BE2C (cell line): ENCODE measurements at places on chromosomes 3 and 15.

DNA sequence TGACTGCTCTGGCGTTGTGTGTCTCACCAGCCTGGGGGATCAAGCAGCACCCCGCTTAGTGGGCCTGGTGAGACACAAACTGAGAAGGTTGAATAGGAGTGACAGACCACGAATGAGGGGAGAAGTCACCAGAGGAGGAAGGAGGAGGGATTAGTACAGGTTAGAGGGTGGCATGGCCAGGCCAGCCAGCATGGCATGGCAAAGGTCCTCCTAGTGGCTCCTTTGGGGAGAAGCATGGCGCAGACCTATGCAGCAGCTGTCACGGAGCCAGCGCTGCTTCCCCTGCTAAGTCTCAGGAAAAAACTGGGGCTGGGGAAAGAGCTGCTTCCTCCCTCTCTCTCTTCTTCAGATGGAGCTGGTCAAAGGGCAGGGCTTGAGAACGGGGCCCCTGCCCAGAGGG lies 48.6 kb downstream of the ZDHHC3 start:
- no peak for DNase-seq

GRCh38 chr15:73305331-73306211 lies 63.2 kb downstream of the HCN4 start:
- peak; percentile 69 for DNase-seq

GRCh38 chr3:119630128-119630879 lies 30.1 kb downstream of the POPDC2 start:
- DNase-seq, result no peak

DNA sequence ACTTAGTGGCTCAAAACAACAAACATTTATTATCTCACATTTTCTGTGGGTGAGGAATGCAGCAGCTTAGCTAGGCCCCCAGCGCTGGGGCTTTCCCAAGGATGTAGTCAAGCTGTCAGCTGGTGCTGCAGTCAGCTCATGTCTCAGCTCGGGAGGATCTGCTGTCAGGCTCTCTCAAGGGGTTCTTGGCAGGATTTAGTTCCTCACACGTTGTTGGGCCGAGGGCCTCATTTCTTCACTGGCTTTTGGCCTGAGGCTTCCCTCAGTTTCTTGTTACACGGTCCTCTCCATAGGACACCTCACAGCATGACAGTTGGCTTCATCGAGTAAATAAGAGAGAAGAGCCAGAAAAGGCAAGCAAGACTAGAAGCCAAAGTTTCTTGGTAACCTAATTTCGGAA lies 13.7 kb upstream of the U2SURP start:
- no peak for DNase-seq

GRCh38 chr15:54564166-54564565 lies 585.9 kb downstream of the UNC13C start:
- no peak for DNase-seq

DNA sequence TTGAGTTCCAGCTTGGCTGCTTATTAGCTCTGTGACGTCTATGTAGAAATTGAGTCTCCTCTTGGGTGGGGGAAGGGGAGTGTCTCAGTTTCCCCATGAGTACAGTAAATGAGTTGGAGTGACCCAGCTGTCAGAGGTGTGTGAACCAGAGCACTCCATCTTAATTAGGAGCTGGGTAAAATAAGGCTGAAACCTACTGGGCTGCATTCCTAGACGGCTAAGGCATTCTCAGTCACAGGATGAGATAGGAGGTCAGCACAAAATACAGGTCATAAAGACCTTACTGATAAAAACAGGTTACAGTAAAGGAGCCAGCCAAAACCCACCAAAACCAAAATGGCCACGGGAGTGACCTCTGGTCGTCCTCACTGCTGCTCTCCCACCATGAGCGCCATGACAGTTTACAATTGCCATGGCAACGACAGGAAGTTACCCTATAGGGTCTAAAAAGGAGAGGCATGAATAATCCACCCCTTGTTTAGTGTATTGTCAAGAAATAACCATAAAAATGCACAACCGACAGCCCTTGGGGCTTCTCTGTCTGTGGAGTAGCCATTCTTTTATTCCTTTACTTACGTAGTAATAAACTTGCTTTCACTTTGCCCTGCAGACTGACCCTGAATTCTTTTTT lies 222.4 kb downstream of the CACNA2D3 start:
- DNase-seq, result no peak

DNA sequence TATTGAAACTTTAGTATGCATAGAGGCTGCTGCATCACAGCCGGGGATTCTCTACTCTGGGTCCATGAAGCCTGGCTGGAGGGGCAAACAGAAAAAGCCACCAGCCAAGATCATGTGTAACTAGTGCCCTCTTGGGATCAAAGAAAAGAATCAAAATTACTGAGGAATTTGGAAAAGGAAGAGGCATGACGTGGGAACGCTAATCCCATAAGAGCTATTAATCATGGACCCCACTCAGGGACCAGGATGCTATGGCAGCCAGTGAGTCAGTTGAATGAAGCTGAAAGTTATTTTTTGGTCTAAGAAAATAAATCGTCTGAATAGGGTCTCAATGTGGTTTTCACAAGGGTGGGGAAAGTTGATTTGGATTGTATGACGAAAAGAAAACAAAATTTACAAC lies 1165.1 kb downstream of the ROBO2 start:
- peak; percentile 39 for DNase-seq

GRCh38 chr3:50655009-50655830 lies 19.5 kb upstream of the DOCK3 start:
- no peak for DNase-seq

DNA sequence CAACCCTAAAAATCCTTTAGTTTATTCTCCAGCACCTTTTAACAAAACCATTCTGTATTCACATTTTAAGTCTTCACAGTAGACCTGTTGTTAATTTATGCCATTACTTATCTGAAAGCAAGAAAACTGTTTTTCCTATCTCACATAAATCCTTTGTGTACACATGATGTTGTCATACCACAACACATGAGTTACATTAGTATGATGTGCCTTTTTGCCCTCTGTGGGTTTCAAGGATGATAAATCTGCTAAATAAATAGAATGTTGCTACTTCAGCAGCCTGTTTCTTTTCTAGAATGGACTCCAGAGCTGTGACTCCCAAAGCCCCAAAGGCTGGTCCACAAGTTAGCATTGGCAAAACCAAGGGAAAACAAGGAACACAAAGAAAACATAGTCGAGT lies 151.6 kb downstream of the SERPINI1 start:
- no peak for DNase-seq

GRCh38 chr3:160099834-160100233 lies 111.2 kb downstream of the IL12A start:
- no peak for DNase-seq

GRCh38 chr3:127634653-127635052 lies 5.7 kb downstream of the PODXL2 start:
- no peak for DNase-seq

DNA sequence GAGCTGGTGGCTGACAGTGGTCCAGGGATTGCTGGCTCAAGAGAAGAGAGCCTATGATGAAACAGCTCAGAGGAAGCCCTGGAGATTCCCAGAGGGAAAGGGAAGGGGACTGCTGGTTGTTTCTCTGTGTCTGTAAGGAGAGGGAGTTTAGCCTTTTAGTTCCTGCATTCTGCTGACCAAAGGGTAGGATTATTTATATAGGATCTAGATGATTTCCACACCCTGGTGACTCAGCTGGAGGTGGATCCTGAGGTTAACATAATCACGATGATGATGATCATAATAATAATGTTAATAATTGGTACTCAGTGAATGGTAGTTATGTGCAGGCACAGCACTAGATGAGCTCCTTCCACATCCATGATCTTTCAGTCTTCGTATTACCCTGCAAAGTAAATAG lies 144.9 kb downstream of the EPHB1 start:
- DNase-seq, result no peak

DNA sequence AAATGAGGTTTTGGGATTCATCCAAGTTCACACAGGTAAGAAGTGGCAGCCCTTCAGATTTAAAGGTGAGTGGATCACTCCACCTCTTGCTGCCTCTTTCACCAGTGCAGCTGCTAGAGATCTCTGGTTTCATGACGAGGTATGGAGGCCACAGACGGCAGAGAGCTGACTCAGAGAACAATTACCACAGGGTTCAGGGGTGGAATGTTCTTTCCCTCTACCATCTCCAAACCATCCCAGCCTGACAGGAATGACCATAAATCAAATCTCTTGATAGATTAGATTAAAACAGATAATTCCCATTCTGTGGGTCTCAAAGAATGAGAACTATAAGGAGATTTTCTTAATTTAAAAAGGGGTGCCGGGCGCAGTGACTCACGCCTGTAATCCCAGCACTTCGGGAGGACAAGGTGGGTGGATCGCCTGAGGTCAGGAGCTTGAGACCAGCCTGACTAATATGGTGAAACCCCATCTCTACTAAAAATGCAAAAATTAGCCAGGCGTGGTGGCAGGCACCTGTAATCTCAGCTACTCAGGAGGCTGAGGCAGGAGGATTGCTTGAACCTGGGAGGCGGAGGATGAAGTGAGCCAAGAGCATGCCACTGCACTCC lies 174.2 kb upstream of the ATP11B start:
- DNase-seq, result no peak

DNA sequence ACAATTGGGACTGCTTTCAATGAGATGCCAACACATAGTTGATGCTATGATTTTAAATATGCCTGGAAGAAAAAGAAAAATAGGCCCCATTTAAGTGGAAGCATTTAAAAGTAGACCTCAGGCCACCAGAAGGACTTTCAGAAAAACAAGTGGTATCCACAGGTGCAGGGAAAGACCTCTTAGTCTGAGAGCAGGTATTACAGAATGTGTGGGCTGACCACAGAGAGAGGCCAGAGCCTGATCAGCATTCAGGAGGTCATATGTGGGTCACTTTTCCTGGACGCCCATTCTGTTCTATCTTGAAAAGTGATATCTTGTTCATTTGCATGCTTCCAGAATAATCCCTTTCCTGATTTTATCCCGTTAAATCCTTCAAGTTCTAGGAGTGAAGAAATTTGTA lies 95.5 kb downstream of the GABRG3 start:
- DNase-seq, result no peak

- no peak for DNase-seq
These were observed 48.0 kb upstream of the LDHAL6B start for GRCh38 chr15:59158701-59159034.

- no peak for DNase-seq
These were observed 16.9 kb downstream of the EFHB start for GRCh38 chr3:19917167-19917566.

DNA sequence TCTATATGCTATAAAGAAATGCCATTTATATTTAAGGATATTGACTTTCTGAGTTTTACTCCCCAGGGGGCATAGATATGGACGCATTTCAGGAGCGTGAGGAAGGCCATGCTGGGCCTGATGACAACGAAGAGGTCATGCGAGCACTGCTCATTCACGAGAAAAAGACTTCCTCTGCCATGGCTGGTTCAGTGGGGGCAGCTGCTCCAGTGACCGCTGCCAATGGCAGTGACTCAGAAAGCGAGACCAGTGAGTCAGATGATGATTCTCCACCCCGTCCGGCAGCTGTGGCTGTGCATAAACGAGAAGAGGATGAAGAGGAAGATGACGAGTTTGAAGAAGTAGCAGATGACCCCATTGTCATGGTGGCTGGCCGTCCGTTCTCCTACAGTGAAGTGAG lies 38.4 kb downstream of the GTF2E1 start:
- no peak for DNase-seq

GRCh38 chr3:107928084-107928445 lies 162.8 kb downstream of the CD47 start:
- DNase-seq, result peak; percentile 11

DNA sequence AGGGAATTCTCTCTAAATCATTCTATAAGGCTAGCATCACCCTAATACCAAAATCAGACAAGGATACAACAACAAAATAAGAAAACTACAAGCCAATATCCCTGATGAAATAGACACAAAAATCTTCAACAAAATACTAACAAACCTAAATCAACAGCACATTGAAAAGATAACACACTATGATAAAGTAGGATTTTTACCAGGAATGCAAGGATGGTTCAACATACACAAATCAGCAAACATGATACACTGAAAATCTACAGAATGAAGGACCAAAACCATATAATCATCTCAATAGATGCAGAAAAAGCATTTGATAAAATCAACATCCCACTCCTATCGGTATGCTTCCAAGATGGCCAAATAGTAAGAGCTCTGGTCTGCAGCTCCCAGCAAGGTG lies 39.5 kb downstream of the ALDH1A2 start:
- no peak for DNase-seq

- DNase-seq, result no peak
These were observed 71.0 kb downstream of the CHD2 start for GRCh38 chr15:92971081-92971480.

DNA sequence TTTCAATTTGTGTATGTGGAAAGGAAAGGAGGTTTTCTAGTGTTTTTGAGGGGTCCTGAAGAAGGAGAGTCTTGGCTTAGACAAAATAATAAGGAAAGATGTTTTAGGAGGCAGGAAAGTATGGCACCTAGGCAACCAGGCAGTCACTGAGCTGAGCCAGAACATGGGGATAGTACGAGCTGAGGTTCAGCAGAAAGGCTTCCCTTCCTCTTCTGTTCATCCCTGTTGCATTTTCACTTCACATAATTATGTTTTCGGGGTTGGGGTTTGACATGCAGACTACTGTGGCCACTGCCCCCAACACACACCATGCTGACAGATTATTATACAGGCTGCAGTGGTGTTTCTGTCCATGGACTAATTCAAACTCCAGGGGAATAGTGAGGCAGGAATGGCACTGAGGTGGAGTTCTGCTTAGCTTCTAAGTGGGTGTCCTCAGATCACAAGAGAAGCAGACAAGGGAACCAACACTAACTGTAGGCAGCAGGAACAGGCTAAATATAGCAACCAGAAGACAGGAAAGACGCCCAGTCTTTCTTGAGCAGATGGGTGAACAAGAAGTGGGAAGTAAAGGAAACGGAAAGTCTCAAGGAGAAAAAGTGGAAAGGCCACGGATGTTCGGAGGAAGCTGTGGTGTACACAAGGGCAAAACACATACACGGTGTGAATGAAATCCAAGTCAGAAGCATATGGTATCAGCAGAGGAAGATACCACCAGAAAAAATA lies 305.8 kb downstream of the PLCL2 start:
- no peak for DNase-seq

- DNase-seq, result peak; percentile 76
These were observed at the start of gene GAP43 for GRCh38 chr3:115623044-115623868. GAP43 (plus strand) TSS chr3:115623510; CDS start chr3:115623690, 180 bp downstream.

GRCh38 chr3:148591525-148591924 lies 106.2 kb upstream of the AGTR1 start:
- no peak for DNase-seq

GRCh38 chr3:168024537-168024941 lies 71.2 kb downstream of the GOLIM4 start:
- DNase-seq, result no peak

DNA sequence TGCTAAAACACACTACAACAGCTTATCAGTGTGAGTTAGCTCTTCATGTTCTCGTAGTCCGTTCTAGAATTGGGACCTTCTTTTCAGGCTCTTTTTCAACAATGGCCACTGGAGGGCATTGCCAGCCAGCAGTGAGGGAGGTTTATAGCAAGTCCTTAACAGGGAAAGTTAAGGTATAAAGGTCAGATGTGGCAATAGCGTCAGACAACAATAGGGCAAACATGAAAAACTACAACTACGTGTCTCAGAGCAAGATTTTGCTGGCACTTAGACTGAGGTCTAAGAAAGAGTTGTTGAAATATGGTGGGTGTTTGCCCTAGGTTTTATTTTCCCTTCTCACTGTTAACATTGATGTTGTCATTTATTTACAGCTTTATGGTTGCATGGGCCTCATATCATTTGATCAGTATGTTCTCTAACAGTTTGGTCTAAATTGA lies 161.4 kb downstream of the GMNC start:
- DNase-seq, result no peak

GRCh38 chr3:14652-15051 lies 181.9 kb upstream of the CHL1 start:
- no peak for DNase-seq

GRCh38 chr3:82044930-82045705 lies 283.7 kb upstream of the GBE1 start:
- DNase-seq, result no peak
